Left renal pelvis (tissue), 4 donors: ENCODE measurements at places on chromosomes 7 and 10.

- no peak for DNase-seq
These were observed 547.5 kb upstream of the FOXK1 start for GRCh38 chr7:4134631-4135030.

DNA sequence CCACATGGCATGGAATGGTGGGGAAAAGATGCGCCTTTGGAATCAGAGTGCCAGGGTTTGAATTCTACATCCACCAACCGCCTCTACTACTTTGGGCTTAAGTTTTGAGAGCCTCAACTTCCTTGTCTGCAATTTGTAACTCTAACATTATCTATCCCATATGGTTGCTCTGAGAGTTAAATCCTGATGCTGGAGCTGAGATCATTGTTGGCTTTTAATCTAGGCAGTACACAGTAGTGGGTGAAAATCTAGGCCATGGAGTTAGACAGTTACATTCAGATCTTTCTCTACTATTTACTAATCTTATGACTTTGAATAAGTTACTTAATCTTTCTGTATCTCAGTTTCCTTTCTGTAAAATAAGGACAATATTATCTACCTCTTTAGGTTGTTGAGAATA lies 149.7 kb upstream of the AOAH start:
- DNase-seq = no peak

- DNase-seq = no peak
These were observed 17.0 kb upstream of the CASD1 start for GRCh38 chr7:94492601-94493000.

GRCh38 chr10:63205421-63205820 lies 72.3 kb downstream of the NRBF2 start:
- DNase-seq = no peak

DNA sequence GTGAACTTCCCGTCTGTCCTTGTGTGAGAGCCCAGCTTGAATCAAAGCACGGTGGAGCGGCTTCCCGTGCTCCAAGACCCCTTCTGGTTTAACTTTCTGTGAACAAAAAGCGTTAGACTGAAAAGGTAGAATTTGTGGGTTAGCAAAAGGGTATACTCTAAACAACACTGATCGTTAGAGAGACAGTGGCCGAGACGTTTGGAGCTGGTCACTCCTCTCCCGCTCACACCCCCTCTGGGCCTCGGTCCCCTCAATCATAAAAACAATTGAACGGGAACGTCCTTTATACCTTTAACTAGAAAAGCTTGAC lies 502 bp downstream of the PRKRIP1 start:
- DNase-seq = no peak

DNA sequence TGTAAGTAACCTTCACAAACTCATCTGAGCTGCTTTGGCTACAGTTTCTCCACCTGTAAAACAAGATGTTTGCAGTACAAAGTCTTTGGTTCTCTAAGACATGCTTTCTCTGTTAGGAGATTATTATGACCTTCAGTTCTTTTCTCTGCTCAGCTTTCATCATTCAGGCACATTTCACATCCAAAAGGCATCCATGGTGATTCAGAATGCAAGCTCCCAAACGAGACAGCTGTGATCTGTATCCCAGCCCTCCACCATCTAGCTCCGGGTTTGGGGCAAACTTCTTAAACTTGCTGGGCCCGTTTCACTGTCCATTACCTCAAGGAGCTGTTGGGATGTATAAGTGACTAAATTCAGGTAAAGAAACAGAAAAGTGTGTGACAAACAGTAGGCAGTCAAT lies 95.8 kb upstream of the COL1A2 start:
- DNase-seq = no peak

DNA sequence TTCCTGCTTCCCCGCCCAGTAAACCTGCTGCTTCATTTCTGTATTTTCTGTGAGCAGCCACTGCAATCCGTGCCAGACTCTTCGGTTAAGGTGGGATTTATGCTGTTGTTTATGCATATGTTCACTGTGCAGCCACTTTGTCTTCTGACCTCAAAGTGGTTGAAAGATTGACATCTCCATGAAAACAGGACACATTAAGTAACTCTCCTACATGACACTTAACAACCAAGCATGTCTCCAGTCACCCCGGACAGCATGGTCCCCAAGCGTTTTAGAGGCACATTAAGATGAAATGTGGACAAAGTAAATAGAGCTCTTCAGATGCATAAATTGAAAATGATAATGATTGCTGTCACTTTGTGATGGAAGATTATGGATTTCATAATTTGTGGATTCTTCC lies 421.3 kb downstream of the GFRA1 start:
- DNase-seq = no peak

- DNase-seq = no peak
These were observed 89.7 kb upstream of the STEAP1B start for GRCh38 chr7:22589641-22590201.

GRCh38 chr10:70328967-70329366 lies 45.2 kb upstream of the NPFFR1 start:
- no peak for DNase-seq

DNA sequence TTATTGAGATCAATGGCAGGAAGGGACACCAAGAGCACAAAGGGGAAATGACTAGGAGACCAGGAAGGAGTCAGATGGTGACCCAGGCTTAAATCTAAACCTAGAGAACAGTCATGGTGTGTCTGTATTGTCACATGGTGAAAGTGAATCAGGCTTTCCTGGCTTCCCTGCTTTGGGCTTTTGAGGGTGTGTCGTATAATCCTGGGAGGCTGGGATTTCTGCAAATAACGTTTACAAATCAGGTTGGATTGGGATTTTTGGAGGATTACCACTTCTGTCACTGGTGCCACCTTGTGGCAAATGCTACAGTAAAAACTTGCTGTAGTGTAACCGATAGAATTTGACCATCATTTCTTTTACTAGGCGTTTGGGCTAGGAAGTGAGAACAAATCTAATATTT lies 502.6 kb downstream of the NRG3 start:
- DNase-seq = no peak

- DNase-seq = no peak
These were observed 90.8 kb downstream of the EGFR start for GRCh38 chr7:55109404-55110167.

GRCh38 chr7:88329532-88330463 lies 23.1 kb upstream of the STEAP4 start:
- no peak for DNase-seq

- no peak for DNase-seq
These were observed 160.4 kb upstream of the LAMB4 start for GRCh38 chr7:108290459-108291151.

GRCh38 chr7:93006480-93007095 lies 111.2 kb downstream of the SAMD9 start:
- DNase-seq = no peak

DNA sequence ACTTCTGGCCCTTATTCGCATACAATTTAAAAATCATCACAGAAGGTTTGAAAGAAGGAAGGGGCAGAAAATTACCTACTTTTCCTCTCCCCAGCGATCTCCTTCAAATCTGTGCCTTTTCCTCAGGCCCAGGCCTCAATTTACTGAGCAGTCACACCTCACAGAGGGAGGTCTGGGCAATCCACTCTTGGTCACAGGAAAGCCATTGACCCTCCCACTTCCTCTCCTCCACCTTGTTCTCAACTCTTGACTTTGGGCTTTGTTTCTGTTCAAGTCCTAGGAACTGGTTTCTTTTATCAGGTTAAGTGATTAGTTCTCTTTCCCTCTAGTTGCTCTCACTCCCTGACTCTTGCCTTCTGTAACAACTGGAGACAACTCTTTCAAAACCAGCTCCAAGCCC lies 37.0 kb upstream of the ATRNL1 start:
- no peak for DNase-seq

DNA sequence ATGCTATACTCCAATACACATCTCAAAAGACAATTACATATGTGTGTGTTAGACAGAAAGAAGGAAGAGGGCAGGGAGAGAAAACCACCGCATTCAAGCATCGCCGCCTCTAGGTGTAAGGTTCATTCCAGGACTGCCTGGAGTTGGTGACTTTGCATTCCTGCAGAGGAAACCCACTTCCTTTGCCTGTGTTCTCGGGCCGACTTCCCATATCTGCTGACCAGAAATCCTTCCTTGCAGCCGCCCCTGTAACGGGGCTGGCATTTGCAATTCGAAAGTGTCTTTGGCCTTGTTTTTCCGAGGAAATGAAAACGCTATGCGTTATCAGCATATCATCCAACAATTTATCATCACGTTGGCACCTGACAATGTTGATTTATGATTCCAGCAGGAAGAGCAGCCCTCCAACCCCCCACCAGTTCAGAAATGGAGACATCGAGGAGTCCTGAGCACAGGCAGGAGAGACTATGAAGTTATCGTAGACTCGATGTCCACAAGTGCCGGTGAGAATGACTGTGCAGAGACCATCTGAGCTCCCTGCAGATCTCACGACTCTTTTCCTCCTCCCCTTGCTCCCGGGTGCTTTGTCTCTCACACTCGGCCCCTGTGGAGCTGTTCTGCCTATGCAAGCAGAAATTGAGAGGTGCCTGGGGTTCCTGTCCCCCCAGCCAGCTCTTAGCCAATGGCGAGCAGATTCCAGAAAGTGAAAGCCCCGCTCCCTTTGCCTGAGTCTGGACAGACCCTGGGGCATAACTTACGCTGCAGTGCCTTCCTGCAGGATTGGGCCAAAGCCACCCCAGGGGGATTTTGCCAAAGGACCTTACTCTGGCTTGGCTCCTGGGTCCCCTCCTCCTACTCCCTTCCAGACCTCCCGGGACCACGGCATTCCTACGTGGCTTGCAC lies 68.9 kb upstream of the FOXK1 start:
- DNase-seq = no peak

DNA sequence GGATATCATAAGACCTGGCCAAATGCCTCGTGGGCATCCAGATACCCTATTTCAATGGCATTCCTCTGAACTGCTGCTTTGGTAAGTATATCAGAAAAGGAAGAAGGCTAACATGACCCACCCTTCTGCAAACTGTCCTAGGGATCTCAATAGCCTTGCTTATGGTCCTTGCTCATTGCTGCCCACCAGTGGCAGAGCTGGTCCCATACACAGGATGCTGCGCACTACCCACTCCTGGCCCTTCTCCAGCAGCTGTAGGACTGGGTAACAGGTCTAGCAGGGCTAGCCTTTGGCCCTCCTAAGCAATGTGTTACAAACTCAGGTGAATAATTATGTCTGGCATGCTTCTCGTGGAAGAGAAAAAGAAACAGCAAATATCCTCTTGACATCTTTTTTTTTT lies 72.5 kb downstream of the C10orf90 start:
- no peak for DNase-seq

DNA sequence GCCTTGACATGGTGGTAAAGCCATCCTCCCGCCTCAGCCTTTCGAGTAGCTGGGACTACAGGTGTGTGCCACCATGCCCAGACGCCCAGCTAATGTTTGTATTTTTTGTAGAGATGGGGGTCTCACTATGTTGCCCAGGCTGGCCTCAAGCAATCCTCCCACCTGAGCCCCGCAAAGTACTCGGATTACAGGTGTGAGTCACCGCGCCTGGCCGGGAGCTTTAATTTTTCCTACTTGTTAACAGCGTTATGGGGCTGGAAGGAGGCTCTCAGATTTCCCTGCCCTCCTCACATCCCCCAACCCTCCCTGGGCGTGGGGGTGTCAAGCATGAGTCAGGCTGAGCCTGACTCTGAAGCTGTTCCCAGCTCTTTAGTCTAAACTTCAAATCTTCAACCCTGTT lies 8.3 kb downstream of the ALKBH4 start:
- no peak for DNase-seq

DNA sequence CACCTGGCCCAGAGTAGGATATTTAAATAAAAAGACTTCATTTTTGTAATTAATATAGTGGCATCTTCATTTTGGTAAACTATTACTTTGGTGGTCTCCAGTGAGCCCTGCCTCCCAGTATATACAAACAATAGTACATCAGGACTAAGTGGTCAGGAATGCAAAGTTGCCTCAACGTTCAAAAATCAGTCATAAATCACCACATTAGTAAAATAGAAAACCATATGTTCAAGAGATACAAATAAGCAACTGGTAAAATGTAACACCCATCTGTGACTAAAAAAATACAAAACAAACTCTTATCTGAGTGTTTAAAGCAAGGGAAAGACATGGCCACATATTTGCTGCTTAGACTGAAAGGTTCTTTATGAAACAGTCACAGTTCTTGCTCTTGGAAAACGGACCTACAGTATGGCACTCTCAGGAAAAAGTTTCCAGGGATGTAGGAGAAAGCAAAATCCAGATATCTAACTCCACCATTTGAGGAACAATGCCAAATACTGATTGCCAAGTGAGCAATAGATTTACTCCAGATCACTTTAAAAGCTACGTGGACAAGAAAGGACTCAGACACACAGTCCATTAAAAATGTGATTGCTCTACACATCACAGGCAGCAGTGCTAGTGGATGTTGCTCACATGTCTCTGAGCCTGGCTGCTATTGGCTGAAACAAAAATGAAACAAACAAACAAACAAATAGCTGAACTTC lies 15.1 kb upstream of the RHOBTB1 start:
- no peak for DNase-seq

GRCh38 chr7:154960063-154960790 lies 42.7 kb downstream of the PAXIP1 start:
- DNase-seq = no peak
